ENCODE measurements at places on chromosomes 6 and 20. TPM values are rescaled to one million over a fixed set of nuclear protein-coding genes. Genes with fewer than 3 reads are reported as not detected.

GRCh38 chr6:26240157-26241032 is 124.6 kb upstream of the BTN3A2 start:
- no peak for DNase-seq

DNA sequence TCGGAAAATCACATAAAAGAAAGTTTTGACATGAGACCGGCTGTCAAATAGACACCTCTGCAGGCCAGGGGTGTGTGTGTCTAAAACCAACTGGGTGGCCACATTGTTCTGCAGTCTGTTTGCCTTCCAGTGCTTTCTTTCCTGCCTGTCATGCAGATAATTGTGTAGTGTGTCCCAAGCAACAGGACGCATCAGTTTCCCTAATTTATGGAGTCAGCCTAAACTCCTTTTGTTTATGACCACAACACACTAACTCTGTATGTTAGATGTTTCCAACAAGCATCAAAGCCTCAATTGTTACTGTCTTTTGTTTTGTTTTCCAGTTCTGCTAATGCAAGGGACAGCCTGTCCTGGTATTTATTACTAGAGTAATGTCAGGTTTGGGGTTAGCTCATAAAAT is 205.7 kb downstream of the ATXN1 start:
- DNase-seq: no peak

GRCh38 chr6:88480816-88481215 is 314.7 kb upstream of the CNR1 start:
- no peak for DNase-seq

Gene ID4
- 132 TPM for total RNA-seq

DNA sequence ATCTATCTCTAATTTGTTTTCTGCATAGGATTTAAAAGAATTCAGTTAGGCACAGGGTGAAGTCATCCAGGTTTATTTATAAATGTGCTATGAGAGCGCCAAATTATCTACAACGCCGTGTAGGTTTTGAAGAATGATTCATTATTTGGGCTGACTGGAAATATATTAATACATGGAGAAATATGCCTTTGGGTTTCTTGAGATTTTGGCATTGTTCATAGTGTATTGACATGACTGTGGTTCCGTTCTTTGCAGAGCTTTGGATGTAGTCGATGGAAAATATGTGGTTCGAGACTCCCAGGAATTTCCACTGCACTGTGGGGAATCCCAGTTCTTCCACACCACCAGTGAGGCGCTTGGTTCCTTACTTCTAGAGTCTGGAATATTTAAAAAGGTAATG is 90.9 kb downstream of the CRYBG1 start:
- DNase-seq: no peak

Gene PGC
- not detected for total RNA-seq

DNA sequence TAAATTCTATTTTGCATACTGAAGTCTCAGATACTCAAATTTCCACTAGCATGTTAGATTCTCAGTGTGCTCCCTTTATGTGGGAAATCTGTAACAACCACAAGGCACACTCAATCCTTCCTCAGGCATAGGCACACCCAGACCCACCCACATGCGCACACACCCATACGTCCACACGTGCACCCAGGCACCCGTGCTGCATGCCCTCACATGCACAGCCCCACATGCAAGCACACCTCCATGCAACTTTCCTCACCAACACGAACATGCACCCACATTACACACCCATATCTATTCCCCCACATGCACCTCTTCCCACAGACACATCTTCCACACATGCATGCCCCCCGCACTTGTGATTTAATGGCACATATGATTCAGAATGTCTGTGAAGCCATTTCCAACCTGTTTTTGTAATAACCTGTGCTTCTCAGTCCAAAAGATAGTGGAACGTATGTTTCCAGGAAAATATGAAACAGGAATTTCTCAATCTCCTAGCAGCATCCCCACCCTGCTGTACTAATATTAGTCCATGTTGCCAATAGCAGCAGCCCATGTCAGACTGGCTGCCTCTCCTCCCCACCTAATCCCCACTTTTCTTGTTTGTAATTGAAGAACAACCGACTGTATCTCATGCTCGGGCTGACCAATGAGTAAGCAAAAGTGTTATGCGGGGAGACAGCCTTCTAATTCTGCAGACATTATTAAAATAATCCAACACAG is 11.3 kb upstream of the CYP24A1 start:
- DNase-seq: no peak

Gene LGSN
- total RNA-seq: 0.47 TPM

DNA sequence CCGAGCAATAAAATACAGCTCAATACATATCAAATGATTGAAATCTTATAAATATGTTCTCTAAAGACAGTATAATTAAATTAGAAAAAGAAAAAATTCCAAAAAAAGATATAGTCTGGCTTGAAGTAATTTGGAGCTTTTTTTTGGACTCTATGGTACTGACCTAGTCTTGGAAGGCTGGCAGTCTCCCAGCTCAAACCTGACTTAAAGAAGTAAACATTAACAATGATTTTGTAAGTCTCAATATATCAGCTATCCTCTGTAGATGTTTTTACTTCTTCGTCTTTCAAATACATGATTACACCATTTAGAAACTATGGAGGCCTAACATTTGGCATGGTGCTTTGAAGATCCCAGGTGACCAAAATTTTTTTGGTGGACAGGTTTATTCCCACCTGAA is 14.2 kb downstream of the HINT3 start:
- no peak for DNase-seq
